ENCODE measurements at places on chromosomes 5 and 9.

- no peak for DNase-seq
Observed at GRCh38 chr9:8338767-8339510, 539.4 kb upstream of the DMAC1 start.

- no peak for DNase-seq
Observed at GRCh38 chr5:143524338-143524945, 121.0 kb upstream of the NR3C1 start.

- DNase-seq: no peak
Observed at GRCh38 chr5:57805732-57806131, 323.1 kb upstream of the ACTBL2 start.

DNA sequence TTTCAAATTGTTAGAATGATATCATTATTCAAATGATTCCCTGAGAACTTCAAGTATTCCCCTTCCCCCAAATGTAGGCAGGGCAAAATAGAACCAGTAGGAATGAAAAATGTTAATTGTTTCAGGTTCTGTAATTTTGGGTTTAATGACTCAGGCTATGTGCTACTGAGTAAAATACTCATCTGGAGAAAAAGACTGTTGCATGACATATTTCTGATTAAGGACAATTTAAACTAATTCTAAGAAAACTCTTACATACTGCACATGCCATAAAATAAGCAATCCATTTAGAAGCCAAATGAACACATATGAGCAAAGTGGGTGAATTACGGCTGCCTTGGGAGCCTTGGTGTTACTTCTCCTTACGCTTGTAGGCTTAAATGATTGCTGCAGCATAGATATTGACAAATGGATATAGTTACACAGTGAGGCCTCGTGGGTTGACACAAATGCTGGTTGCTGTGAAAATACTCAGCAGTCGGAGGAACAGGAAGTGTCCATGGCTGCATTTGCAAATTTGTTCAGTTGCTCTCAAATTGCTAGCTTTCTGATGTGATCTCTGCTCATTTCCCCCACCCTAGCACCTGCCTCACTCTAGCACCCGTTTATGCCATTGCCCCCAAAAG is 174.9 kb upstream of the DMAC1 start:
- no peak for DNase-seq

DNA sequence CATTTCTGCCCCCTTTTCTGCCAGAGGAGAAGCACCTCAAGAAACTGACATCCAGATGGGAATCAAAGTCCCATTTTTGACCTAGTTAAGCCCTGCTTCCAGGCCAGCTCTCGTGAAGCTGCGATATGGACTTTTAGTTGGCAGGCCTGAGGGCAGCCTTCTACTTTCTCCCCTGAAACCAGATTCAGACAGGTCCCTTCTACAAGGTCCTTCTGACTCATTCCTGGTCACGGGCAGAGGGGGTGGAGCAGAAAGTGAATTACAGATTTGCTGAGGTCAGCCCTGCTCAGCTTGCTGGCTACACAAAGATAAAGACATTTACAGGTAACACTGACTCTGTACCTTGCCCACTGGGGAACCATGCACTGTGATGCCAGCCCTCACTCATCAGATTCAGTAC is 52.8 kb upstream of the TUT7 start:
- no peak for DNase-seq

DNA sequence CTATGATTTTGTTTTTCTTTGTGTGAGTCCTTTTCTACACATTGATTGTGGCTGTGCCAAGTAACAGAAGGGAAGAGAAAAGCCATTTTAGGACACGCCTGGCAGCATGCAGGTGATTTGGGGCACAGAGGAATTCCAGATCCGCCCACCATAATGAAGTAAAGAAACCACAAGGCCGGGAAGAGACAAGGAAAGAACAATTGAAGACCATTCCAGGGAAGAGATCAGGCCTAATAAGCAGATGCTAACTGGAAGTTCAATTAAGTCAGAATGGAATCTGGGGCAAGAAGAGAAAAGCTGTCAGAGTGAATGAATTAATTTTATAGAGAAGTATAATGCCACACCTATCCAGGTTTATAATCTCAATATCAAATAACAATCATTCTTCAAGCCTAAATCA is 110.2 kb upstream of the ISL1 start:
- no peak for DNase-seq

DNA sequence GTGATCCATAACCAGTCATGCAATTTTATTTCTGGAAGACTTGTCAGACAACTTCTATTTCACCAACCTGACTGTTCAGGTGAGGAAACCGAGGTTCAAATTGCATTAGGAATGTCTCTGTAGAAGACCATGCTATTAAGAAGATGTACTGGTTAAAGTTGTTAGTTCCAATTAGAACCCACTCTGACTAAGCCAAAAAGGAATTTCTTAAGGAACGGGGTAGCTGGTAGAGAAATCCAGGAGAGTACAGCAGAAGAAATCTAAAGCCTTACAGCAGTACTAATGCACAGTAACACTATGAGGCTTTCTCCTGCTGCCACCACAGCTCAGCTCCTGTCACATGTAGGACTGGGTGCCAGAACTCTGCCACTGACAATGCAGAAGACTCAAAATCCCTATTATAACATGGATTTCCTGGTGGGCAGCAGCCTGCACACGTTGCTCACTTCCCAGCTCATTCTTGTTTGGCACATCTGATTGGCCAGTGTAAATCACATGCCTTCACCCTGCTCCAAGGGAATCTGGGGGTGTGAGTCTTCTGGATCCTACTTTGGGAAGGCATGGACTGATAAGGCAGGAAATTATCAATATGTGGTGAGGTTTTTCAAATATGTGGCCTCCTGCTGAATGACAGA is 37.1 kb downstream of the CAST start:
- no peak for DNase-seq
